ENCODE measurements at places on chromosomes 12 and 14.

DNA sequence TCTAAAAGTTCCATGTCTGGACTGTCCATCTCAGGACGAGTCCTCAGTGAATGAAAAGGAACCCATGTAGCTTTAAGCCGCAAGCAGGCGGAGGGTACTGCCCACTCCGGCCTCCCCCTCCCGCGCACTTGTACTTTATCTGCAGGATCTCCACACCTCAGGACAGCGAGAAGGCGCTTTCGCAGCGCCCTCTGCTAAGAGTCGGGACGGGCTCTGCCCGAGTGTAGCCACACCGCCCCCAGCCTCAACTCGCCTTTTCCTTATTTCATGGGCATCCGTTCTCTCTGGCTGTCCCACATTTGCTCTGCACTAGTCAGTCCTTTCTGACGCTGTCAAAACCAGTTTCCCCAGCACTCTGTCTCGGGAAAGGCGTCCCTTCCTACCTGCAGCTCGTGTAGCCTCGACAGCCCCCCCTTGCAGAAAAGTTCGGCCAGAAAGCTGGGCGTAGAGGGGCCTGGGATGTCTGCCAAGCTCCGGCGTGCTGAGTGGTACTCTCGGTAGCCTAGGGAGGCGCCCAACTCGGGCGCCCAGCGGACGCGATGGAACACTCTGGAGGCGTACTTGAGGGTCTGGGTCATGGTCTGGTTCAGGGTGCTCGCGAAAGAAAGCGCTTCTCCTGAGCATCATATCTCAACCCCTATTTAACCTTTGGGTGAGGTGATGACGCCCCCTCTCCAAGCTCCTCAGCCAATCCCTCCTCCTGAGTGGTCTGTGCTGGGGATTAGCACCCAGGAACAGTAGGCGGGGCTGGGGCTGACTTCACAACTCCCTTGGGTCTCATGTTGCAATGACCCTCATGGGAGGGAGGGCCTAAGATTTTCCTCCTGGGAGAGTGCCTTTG, at the start of gene CYP27B1:
Gene CYP27B1 (minus strand): TSS at position 615 of the 841 bp plus-strand sequence. CDS start 37 bp downstream, at position 578.
- DNase-seq, result peak; percentile 78

- peak; percentile 20 for DNase-seq
Measured at GRCh38 chr12:6759741-6760140, 6.4 kb upstream of the PTMS start.

DNA sequence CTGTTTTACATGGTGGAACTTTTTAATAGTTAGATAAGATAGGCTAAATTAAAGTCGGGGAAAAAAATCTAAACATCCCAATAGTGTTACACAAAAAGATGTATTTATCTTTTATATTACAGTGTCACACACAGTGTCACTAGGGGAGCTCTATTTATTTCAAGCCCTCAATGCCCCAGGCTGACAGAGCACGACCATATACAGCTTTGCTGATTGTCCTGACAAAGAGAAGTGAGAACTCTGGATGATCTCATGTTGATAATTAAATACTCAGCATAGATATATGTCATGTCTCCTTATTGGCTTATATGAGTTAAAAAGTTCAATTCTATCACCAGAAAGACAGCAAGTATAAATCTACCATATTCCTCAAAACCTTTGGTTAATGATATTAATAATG, 594.3 kb downstream of the LRFN5 start:
- DNase-seq, result no peak

DNA sequence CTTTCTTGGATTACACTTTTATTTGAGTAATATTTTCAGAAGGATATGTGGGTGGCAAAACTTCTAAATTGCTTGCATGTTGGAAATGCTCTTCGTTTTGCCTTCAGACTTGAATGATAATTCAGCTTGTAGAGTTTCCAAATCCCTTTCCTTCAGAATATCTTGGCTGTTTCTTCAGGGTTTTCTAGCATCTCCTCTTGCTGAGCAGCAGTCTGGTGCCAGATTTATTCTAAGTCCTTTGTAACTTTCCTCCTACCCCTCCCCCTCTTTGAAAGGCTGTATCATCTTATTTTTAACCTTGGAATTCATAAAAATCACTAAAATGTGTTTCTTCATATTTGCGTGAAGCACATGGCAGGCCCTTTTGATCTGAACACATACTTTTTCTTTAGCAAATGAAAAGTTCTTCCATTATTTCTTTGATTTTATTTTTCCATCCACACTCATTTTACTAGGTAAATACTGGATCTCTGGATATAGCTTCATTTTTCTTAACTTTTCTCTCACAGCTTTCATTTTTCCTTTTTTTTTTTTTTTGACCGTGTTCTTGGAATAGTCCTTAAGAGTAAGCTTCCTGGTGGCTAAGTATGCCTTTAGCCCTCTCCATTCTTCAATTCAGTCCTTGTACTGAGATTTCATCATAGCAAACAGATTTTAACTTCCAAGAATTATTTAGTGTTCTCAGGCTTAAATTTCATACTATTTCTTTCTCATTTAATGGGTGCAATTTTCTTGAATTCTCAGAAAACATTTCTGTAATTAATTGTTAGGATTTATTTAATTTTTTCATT, 102.0 kb downstream of the SLC38A4 start:
- no peak for DNase-seq

- no peak for DNase-seq
Measured at GRCh38 chr14:38737686-38738407, 365.2 kb downstream of the SEC23A start.

DNA sequence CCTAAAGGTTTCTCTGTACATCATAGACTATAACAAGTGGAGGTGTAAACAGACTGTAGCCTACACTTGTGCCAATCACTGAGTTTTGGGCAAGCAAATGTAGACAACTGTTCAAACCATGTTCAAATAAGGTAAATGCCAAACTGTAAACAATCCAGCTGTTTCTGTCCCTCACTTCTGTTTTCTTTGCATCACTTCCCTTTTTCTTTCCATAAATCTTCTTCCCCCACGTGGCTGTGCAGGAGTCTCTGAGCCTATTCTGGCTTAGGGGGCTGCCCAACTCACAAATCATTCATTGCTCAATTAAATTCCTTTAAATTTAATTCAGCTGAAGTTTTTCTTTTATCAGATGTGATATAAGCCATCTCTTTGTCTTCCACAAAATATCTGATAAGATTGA, 65.1 kb upstream of the CPM start:
- DNase-seq, result no peak

- no peak for DNase-seq
Measured at GRCh38 chr14:45222485-45223262, 30.3 kb downstream of the MIS18BP1 start.

GRCh38 chr12:113948151-113948914, 17.8 kb downstream of the RBM19 start:
- no peak for DNase-seq

DNA sequence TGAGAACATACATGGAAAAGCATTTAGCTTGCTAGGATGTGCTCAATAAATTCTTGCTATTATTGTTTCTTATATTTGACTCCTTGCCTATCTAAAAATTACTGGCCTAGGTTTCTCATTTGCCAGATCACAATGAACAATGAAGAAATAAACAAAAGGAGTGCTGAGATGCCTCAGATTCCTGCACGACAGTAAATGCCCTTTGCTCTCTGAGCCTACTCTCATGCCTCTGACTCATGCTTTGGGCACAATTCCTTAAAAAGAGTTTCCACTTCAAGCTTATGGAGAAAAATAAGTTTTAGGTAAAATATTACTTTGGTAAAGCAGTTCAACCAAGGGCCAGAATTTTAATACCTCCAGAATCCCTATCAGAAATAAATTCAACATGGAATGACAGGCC, 30.9 kb downstream of the GRIN2B start:
- no peak for DNase-seq

DNA sequence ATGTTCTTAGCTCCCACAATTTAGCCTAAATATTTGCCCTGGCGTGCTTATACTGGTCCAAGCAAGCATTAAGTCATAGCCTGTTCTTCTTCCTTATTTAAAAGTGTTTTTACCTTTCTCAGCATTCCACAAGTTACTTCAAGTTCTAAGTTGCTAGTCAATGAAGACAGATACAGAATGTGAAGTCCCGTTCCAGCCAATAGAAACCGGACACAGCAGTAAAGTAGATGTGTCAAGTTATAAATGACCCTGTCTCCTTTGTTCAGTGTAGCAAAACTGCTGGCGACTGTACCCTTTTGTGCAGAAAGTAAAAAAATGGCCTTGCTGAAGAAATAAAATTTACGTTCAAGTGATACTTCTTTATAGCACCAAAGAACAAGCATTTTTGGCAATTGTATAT, 3.9 kb downstream of the SNAPC1 start:
- DNase-seq, result no peak

- no peak for DNase-seq
Measured at GRCh38 chr12:47272412-47273190, 192.8 kb upstream of the AMIGO2 start.

- no peak for DNase-seq
Measured at GRCh38 chr12:12008232-12008850, 62.4 kb upstream of the BCL2L14 start.

DNA sequence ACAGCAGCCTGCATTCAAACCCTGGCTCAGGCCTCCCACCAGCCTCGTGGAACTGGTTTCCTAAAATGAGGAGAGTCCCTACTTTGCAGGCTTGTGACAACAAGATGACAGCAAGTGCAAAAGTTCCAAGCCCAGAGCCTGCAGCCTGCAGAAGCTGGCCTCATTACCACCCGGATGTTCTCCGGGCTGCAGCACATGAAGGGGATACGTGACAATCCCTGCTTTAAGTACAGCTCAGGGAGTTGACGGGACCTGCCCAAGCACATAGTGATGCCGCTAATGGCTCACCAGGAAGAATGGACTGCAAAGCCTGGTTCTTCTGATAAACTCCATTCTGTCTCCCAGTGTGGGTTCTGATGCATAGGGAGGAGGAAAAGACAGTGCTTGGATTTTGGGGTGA, 15.0 kb downstream of the SSH1 start:
- DNase-seq, result no peak

DNA sequence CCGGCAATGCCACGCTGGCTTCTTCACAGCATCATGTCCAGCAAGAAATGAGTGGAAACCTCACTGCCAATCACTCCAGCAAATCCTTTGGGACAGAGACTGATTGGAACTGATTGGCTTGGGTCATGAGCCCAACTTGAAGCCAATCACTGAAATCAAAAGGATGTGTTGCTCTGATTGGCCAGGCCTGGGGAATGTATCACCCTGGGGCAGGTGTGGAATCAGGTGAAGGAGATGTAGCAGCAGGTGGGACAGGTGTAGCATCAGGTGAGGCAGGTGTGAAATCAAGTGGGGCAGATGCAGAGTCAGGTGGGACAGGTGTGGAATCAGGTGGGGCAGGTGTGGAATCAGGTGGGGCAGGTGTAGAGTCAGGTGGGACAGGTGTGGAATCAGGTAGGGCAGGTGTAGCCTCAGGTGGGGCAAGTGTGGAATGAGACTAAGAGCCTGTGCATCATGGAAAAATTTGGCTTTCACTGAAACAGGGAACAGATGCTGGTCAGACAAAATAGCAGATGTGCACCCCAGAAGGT, 206.4 kb downstream of the SLC15A4 start:
- no peak for DNase-seq

DNA sequence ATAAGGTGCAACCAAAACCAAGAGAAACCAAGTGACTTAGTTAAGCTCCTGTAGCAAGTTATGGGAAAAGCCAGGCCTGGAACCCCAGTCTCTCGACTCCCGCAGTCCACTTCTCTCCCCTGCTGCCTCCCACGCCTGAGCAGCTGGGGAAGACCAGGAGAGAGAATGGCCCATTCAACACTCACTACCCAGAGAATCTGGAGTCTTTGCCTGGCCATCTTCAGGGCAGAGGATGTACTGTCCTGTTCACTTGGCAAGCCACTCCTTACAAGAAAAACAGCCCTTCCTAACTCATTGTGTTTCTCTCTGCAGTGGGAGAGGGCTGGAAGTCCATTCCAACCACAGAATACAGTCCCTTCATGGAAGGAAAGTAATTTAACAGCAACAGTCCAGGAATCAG, 1.8 kb downstream of the PITPNM2 start:
- DNase-seq, result no peak

DNA sequence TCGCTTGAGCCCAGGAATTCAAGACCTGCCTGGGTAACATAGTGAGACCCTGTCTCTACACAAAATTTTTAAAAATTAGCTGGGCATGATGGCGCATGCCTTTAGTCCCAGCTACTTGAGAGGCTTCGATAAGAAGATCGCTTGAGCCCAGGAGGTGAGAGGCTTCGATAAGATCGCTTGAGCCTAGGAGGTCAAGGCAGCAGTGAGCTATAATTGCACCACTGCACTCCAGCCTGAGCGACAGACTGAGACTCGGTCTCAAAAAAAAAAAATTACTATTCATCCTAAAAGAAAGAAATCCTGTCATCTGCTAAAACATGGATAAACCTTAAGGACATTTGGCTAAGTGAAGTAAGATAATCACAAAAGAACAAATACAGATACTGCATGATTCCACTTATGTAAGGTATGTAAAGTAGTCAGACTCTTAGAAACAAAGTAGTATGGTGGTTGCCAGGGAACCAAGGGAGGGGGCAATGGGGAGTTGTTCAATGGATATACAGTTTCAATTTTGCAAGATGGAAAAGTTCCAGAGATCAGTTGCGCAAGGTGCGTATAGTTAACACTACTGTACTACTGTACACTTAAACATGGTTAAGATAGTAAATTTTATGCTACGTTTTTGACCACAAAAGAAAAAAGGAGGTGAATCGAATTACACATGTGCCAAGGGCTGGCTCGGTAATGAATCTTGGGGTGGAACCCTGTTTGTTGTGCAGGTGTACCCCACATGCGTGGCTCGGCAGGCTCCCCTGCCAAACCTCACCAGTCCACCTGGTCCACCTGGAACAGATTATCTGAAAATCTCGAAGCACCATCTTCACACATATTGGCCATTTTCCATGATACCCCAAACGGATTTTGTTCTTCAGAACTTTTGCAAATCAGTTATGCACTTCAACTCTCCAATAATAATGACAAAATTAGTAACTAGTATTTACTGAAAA, 18.3 kb upstream of the ATP2A2 start:
- DNase-seq, result no peak

DNA sequence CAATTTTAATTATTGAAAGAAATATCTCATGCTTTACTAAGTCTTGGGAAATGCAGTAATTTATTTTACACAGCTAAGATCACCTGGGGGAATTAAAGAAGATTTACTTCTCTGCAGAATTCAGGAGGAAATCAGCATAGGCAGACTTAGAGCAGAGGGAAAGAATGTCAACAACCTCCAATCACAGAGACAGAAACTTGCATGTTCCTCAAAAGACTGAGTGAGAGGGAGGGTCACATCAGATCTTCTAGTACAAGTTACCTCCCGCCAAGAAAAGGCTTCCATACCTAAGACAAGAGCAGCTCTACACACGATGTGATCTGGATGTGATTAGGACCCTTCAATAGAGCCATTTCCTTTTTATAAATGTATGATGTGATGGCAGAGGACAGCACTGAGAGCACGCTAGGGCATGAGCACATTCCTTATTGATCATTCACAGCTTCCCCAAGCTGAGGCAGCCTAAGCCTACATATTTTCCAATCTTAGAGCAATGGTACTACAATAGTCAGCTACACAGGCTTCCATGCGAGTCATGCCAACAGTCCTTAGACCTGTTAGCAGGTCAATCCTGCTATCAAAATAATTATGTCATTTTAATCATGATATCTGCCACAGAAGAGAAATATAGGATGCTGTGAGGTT, 403.3 kb downstream of the ETNK1 start:
- DNase-seq, result no peak
